ENCODE measurements at places on chromosomes 16 and 17.

- peak; percentile 69 for DNase-seq
Measured at GRCh38 chr16:79169239-79169638, 431.3 kb downstream of the MAF start.

DNA sequence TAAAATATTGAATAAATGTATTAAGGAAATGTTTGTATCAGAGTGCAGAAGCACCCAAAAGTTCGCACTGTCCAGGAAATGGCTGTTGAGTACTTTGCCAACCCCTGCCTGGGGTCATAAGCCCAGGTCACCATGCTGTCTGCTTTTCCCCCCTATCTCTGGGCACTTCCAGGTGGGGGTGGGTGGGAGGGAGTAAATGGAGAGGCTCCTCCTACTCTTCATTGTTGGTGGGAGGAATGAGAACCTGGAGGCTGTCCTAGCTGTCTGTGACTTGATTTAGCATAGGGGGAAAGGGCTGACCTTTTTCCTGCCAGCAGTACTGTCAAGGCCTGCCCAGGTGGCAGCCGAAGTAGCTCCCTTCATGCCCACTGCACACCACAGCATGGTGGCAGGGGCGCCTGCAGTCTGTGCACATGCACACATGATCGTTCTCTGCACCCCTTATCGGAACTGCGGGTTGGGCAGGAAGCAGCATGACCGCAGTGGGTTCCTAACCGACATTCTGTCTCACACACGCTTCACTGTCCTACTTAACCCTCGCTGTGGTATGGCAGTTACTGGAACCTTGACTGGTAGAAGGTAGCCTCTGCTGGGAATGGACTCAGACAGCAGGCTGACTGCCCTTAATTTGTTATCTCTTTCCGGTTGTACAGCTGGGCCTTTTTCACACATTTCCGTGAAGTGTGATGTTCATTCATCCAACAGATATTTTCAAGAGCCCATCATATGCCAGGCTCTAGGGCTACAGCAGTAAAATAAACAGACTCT lies 41.5 kb downstream of the LDHD start:
- DNase-seq = no peak

- peak; percentile 86 for DNase-seq
Measured at GRCh38 chr16:10922328-10923145, 19.7 kb downstream of the DEXI start.

DNA sequence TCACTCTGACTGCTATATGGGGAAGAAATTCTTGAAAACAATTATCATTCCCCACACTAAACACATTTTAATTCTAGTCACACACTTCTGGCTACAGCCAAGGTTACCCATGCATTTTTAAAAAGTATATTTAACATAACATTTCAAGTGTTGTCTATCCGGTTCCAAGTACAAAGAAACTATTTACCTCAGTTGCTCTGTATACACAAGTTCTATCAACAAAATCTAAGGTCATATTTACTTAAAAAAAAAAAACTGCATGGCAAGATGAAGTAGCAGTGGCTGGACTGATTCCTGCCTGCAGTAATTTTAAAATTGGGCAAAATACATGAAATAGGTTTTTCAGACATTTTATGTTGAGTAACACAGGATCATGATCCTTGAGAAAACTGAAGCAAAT lies 155.9 kb upstream of the TOM1L1 start:
- DNase-seq = no peak

DNA sequence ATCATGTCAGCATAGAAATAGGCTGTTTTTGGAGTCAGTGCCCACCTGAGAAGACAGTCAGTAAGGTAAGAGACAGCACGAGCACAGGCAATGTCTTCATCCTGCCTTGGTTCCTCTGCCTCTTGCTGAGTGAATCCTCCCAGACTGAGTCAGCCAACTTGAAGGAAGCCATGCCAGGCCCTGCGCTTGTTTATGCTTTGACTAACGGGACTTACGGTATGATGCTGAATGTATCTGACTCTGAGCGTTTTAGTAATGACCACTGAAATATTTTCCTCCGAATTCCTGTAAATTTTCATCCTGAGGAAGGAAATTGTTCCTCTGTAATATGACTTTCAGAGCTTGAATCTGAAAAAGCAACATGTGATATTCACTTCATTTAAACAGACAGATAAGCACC lies 18.0 kb downstream of the C17orf67 start:
- no peak for DNase-seq

DNA sequence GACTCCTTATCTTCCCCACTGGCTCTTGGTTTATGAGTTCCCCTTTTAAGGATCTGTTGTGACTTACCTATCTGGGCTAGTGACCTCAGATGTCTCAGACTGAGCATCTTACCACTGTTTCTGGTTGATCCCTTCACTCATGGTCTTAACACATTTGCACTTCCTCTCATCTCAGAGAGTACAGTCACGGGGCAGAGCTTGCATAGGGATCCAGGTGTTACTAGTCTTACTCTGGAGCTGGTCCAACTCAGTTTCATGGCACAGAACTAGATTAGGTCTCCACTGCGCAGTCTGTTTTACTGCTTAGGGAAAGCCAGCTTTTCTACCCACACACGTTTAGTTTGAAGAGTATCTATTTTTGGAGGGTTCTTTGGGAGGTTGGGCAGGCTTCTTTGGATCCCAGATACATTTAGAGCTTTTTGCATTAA lies 10.2 kb downstream of the GABARAPL2 start:
- DNase-seq = no peak

GRCh38 chr16:52471650-52472370 lies 75.1 kb downstream of the TOX3 start:
- DNase-seq = no peak

DNA sequence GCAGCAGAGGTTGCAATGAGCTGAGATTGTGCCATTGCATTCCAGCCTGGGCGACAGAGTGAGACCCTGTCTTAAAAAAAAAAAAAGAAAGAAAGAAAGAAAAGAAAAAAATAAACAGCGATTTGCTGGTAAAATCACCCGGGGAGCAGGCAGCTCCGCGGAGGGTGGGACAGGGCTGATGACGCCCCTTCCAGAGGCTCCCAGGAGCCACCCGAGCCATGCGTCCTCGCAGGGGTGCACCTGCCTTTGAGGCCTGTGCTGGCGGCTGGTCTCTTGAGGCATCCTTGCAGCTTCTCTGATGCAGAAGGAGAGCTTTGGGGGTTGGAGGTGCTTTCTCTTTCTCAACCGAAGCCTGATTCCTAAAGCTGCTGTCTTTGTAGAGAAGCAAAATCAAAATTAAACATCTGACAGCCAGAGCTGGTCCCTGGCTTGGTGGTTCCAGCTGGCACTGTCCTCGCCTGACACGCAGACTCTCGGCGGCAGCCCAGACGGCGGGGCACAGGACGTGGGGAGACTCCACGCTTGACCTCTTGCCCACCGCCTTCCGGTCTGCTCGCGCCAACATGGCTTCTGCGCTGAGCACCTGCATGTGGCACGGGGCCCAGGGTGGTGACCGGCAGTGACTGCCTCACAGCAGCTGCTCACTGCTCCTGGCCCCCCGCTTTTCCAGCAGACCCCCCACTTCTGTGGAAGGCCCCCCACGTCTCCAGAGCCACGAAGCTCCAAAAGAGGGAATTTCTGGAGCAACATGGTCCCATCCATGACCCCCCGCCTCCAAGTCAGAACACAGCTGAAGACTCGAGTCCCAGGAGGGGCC lies 6.6 kb downstream of the UTS2R start:
- no peak for DNase-seq

- DNase-seq = peak; percentile 44
Measured at GRCh38 chr16:19127674-19128131, 13.9 kb downstream of the ITPRIPL2 start.

GRCh38 chr16:2535625-2536013 lies 2.2 kb upstream of the PDPK1 start:
- peak; percentile 78 for DNase-seq

DNA sequence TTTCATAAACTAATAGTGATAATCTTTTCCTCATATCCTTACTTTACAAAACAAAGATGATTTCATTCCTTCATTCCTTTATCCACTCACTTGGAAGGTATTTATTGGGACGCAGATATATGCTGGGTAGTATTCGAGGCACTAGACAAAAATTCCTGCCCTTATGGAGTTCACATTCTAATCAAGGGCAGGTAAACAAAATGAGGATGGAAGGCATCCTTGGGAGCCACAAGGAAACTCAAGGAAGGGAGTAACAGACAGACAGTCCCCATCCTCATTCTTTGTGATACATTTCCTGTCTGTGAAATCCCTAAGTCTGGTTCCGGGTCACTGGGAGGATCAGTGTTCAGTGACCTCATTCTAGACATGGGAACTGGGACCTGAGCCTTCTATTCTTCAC lies 45.2 kb downstream of the SLC6A2 start:
- DNase-seq = no peak

DNA sequence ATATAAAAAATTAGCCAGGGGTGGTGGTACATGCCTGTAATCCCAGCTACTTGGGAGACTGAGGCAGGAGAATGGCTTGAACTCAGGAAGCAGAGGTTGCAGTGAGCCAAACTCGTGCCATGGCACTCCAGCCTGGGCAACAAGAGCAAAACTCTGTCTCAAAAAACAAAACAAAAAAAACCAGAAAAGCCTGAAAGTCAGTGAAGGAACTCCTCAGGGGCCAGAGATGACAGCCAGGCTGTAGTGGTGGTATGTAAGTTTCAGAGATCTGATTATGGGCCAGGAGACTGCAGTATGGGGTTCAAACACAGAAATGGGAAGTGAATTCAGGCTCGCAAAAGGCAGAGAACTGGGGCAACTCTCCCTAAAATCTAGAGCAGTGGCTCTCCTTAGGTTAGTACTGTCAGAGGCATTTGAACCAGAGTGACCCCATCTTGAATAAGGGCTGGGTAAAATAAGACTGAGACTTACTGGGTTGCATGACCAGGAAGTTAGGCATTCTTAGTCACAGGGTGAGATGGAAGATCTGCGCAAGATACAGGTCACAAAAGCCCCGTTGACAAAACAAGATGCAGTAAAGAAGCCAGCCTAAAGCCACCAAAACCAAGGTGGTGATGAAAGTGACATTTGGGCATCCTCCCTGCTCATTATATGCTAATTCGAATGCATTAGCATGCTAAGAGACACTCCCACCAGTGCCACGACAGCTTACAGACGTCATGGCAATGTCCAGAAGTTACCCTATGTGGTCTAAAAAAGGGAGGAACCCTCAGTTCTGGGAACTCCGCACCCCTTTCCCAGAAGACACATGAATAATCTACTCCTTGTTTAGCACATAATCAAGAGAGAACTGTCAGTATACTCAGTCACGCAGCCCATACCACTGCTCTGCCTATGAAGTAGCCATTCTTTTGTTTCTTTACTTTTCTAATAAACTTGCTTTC lies 120.2 kb upstream of the XYLT1 start:
- no peak for DNase-seq

GRCh38 chr16:12220766-12221165 lies 244.2 kb downstream of the SNX29 start:
- DNase-seq = no peak

DNA sequence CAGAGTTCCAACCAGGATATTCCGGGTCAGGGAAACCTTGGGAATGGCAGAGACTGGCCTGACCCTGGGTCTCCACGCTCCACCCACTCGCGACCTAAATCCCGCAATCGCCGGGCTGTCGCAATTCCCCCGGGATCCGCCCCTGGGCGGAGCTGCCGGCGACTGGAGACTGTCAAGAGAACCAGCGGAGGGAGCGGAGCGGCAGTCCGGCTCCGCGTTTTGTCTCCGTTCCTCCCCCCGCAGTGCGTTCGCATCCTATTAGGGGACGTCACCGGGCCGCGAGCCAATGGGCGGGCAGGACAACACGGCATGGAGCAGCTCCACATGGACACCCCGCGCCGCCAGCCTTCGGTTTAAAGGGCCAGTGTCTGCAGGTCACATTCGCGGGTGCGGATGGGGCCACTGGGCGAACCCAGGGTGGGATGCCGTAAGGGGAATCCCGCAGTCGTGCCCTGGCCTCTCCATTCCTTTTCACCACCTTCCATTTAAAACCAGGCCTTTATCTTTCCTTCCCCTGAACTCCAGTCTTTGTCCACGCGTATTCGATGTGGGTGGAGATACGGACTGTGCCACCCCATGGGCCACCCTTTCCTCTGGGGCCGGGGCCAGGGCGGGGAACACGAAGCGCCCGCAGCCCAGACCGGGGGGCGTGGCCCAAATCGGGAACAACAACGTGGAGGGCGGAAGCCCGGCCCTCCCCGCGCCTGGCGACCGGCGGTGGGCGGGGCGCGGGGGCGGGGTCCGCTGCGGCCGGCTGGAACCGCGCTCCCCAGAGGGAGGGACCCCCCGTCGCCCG lies 764 bp upstream of the MNT start:
- DNase-seq = peak; percentile 99

GRCh38 chr17:80319999-80320344 lies 59.3 kb downstream of the RNF213 start:
- no peak for DNase-seq

GRCh38 chr16:3655396-3656159 lies 1.1 kb downstream of the DNASE1 start:
- no peak for DNase-seq

DNA sequence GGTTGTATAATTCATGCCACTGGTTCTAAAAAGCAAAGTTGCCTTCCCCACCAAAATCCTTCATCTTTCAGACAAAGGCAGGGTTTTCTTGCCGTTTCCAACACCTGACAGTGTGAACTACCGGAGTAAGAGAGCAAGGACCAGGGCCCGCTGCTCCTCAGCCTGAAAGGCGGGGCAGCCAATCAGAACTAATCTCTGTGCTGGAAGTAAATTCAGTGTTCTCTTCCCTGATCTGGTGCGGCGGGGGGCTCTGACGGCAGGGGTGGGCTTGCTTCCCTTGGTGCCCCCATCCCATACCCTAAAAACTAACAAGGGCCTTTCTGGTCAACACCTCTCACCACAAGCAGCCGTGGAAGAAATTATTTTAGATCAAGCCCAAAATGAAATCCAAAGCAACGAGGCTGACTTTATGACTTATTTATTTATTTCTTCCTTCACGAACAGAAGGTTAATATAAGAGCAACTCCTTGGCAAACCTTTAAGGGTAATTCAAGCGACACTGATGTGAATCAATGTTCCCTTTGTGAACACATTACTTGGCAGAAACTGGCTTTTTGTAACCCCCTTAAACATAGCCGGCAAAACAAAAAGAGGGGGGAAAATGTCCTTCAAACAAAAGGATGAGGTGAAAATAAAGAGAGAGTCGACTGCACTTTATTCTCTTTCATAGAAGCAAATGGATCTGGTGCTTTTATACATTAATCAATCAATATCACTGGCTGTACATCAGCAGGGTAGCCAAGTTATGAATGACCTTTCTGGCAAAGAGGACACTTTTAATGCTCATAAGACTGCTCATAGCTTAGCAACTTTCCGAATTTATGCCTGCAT lies 189.9 kb downstream of the ZFHX3 start:
- no peak for DNase-seq

- DNase-seq = no peak
Measured at GRCh38 chr17:5286846-5287245, 4.8 kb downstream of the RABEP1 start.

GRCh38 chr16:81703177-81704155 lies 75.6 kb upstream of the PLCG2 start:
- DNase-seq = no peak

DNA sequence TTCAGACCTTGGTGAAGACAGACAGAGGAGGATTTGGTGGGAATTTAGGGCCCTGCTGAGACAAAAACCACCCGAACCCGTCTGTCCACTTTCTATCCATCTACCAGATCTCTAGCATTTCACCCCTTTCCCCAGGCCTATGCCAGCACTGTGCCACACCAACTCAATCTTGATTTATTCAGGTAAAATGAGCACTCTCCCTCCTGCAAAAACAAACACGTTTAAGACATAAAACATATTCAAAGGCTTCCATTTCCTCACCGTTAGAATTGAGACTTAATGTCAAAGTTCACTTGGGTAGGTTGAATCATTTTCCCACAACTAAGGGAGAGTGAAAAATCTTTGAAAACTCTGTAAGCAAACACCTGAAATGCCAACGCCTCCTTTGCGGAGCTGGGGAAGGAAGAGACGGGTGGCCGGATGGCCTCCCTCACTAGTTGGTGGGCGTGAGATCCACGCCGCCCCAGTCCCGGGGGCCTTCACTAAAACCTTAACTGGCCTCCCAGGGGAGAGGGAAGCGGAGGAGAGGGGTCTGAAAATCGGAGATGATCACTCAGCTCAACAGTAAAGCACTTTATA lies 862 bp downstream of the DCAKD start:
- DNase-seq = peak; percentile 16
